ENCODE measurements at places on chromosomes 12 and 14.

- peak; percentile 67 for DNase-seq
These were observed 279.3 kb upstream of the FLRT2 start for GRCh38 chr14:85250414-85251189.

- no peak for DNase-seq
These were observed 34.6 kb downstream of the LTBP2 start for GRCh38 chr14:74577247-74577947.

DNA sequence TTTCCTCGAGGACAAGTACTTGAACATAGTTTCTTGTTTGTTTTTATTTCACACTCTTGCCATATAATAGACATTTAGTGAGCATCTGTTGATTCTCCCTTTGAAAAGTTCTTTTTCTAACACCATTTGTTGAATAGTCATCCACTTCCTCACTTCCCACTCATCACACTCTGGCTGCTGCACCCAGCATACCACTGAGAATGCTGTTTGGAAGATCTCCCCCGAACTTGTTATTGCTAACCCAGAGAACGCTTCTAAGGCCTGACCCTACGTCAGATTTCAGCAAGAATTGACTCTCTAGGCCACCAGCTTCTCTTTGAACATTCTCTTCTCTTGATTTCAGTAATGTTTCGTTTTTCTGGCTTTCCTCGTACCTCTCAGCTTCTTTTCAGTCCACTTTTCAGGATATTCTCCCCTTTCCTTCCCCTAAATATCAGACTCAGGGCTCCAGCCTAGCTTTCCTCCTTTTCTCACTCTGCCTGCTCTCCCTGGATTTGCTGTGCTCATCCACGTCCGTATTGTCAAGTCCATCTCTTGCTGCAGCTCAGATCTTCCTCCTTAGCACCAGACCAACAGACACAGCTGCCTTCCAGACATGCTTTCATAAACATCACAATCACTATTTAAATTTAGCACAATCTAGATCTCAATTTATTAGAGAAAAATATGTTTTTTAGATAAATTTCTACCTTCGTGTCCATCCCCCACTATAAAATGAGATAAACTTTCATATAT, 94.0 kb upstream of the SLC38A4 start:
- DNase-seq = no peak

- DNase-seq = no peak
These were observed 7.2 kb downstream of the MYL6 start for GRCh38 chr12:56165369-56165768.

DNA sequence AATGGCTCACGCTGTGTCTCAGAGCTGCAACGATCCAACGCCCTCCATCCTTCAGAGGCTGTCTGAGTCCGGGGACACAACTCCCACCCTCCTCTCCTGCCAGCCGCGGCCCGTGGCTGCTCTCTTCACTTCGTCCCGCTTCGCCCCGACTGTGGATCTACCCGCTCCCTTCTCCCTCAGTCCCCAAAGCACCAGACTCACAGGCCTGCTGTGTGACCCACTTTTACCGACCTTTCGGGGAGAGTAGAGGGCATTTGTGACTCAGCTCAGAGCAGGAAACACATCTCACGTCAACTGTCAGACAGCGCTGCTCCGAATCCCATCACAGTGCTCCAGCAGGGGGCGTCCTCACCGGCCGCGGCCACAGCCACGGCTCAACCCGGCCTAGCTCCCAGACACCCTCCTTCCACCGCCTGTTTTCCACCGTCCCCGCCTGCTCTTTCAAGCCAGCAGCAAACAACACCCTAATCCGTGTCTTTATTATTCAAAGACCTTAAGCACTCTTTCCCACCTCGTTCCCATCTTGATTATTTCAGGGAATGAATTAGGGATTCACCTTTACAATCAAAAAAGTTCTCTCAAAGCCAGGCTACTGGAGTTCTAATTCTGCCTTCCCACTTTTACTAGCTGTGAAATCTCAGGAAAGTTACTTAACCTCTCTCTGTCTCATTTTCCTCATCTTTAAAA, 5.0 kb upstream of the AQP2 start:
- DNase-seq = peak; percentile 19

GRCh38 chr14:20671597-20672283, 12.6 kb upstream of the RNASE4 start:
- no peak for DNase-seq

DNA sequence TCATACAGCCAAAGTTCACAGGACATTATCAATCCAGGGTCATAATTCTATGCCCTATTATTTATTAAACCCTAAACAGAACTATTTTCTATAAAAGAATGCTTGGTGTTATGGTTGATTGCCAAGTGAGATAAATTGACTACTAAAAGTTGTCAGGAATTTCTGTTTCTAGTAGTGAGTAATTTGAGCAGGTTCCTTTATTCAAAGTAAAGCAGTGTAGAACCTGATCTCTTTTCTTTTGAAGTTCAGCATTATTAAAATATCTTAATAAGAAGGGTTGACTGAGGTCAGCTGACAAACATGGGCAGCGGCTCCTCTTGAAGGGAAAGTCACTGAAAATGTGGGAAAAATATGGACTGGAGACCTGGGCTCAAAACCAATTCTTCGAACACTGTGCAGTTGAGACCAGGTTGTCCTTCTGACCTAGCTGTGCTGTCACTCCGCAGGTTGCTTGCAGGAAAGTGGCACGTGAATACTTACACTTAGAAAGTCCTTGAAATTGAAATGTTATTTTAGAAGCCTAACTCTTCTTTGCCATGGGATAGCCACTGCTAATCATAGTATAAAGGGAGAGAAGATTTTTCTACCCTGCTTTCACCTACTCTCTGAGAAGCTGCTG, 141.0 kb downstream of the RASSF9 start:
- no peak for DNase-seq

GRCh38 chr14:88005978-88006851, 1.3 kb downstream of the GPR65 start:
- DNase-seq = no peak

GRCh38 chr12:48414021-48414420, 58.3 kb upstream of the ANP32D start:
- DNase-seq = no peak

DNA sequence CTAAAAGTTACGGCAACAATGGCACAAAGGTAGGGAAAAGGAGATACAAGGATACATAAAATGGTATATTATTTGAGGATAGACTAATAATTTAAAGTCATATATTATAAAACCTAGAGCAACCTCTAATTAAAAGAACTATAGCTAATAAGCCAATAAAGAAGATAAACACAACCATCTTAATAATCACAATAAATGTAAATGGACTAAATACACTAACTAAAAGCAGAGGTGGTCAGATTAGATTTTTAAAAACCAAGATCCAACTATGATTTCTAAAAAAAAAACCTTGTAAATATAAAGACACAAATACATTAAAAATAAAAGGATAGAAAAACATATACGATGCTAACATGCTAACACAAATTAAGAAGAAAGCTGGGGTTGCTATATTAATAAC, 10.7 kb upstream of the LLPH start:
- DNase-seq = no peak

- no peak for DNase-seq
These were observed 4.9 kb upstream of the ANKLE2 start for GRCh38 chr12:132766380-132767085.

GRCh38 chr12:132379576-132379975, 50.2 kb upstream of the GALNT9 start:
- no peak for DNase-seq

GRCh38 chr14:19775587-19775986, 2.3 kb downstream of the OR4M1 start:
- DNase-seq = no peak

GRCh38 chr12:101074940-101075680, 134.9 kb downstream of the SLC5A8 start:
- peak; percentile 9 for DNase-seq

DNA sequence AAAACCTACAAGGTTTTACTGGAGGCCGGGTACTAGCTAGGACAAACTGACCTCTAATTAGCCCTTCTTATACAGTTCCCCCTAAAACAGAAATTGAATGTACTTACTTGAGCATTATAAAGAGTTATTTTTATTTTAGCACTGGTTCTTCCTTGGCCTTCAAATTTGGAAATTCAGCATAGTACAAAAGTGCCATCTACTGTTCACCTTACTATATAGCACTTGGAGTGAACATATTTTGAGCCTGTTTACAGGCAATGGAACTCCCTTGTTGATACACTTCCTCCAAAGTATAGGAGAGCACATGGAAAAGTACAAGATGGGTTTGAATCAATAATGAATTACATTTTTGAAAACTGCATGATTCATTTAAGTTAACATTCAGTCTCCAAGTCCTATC, 3.9 kb upstream of the POC1B start:
- peak; percentile 44 for DNase-seq

DNA sequence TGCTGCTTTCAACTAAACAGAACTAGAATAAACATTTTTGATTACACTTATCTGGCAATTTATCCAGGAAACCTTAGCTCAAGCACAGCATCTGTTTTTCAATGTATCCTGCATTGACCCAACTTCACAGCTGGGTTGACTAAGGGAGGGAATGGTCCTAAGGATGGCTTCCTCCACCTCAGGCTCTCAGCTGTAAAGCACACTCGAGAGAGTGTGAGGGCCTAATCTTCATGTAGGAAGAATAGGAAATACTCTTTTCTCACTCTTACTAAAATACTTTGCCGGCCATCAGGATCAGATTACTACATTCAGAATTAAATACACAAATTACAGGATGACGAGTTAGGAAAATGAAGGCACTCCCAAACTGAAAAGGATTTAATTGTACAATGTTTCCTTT, 7.2 kb downstream of the SETD3 start:
- DNase-seq = no peak

GRCh38 chr12:22473212-22473611, 71.1 kb downstream of the C2CD5 start:
- DNase-seq = no peak

GRCh38 chr12:103503546-103504480, 8.0 kb upstream of the C12orf42 start:
- no peak for DNase-seq

DNA sequence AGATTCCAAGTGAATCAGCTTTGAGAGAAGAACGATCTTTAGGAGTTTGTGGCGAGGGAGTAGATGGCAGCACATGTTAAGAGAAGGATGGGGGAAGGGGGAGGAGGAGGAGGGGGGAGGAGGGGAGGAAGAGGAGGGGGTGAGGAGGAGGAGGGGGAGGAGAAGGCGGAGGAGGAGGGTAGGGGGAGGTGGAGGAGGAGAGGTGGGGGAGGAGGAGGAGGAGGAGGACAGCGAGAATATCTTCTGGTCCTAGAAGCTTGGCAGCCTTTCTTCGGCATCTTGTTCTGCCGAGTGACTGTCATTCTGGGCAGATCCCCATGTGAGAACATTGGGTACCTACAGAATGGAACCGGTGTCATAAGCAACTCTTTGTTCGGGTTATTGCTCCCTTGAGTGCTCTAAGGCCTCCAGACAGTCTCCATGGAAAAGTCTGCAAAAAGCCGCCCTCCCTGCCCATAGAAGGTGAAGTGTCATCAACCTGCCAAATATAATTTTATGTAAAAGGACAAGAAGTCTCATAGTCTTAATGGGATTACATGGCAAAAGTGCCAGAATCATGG, 6.9 kb downstream of the RFC5 start:
- no peak for DNase-seq

GRCh38 chr12:65867394-65867793, 43.1 kb downstream of the HMGA2 start:
- DNase-seq = no peak

- no peak for DNase-seq
These were observed 28.2 kb upstream of the PTGR2 start for GRCh38 chr14:73823339-73823885.
